ENCODE measurements at places on chromosomes 6 and 20.

GRCh38 chr6:3635482-3635881 is 116.0 kb downstream of the PXDC1 start:
- no peak for DNase-seq

DNA sequence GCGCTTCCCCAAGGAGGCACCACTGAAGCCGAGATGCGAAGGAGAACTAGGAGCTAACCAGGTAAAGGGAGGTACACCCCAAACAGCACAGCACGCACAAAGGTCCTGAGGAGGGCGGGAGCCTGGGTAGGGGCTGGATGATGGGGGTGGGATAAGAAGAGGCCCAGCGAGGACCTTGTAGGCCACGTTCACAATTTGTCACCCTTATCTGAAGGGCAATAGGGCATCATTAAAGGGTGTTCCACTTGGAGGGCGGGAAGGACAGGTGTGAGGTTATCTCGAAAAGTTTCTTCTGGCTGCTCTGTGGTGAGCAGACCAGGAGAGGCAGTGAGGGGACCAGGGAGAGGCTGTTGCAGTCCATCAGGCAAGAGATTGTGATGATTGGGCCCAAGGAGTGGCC is 25.6 kb downstream of the POFUT1 start:
- DNase-seq = no peak

DNA sequence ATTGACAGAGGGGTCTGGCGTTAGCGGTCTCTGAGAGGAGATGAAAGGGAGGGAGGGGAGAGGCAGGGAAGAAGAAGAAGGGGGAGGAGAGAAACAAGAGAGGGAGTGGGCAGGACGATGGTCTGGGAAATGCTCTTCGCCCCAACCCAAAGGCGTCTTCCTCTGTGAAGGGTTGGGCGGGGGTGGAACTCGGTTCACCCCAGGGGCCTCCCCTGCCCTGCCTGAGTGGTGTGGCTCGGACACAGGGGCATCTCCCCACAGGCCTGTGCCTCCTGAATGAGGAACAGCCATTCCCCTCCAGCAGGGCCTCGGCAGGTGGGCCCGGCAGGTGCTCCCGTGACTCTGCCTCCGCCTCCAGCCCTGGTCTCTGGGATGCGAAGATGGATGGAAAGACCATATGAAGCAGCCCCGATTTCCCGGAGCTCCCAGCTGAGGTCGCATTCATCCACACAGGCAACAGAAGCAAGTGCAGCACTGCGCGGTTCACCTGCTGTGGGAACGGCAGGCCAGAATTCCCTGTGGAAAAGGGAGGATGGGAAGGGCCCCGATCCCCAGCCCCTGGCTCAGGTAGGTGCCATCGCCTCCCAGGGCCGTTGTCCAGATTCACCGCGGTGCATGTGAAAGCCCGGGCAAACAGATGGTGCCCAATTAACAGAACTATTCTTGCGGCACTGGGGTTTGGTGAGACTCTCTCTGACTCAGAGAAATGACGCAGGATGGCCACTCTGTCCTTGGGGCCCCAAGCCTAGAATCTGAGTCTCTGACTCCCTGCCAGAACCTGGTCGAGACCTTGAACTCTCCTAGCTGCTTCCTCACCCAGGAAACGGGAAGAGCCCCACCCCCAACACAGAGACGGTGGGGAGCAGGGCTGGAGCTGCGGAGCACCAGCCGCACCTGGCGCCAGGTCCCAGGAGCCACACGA is 29.4 kb upstream of the RPS6KA2 start:
- no peak for DNase-seq

DNA sequence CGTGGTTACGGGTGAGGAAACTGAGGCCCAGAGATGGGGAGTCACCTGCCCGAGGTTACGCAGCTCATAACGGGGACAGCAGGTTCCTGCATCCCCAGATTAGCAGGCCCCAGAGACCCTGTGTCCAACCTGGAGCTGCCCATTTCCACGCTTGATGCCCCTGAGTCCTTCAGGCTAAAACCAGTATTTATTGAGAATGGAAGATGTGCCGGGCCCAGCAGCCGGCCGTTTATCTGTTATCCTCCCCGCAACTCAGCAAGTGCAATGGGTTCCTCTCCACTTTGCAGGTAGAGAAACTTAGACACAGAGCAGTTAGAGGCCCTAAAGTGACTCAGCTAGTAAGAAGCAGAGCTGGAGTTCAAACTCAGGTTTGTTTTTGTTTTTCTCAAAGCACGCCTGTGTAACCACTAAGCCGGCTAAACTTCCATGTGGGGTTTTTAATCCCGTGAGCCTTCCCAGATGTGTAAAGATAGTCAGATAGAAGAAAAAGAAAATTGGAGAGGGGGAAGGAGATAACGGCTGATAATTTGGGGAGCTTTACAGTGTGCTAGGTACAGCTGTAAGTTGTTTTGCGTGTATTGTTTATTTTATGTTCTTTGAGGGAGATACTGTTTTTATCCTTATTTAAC is 775 bp downstream of the PFDN4 start:
- DNase-seq = no peak

DNA sequence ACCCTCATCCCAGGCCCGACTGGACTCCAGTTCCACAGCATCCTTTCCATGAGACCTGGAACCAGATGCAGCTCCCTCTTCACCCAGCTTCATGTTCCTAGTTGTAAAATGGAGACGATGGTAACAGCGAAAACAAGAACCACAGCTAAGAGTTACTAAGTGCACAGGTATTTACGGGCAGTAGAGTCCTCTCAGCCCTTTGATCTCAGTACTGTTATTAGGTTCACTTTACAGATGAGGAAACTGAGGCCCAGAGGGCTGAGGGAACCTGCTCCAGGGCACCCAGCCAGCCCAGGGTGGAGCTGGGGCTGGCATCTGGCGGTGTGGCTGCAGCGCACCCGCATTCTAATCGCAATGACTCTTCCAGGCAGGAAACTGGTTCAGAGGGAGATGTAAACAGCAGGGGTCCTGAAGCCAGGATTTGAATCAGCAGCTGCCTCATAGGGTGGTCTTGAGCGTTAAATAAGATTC is 858 bp downstream of the BCAS1 start:
- DNase-seq = no peak

DNA sequence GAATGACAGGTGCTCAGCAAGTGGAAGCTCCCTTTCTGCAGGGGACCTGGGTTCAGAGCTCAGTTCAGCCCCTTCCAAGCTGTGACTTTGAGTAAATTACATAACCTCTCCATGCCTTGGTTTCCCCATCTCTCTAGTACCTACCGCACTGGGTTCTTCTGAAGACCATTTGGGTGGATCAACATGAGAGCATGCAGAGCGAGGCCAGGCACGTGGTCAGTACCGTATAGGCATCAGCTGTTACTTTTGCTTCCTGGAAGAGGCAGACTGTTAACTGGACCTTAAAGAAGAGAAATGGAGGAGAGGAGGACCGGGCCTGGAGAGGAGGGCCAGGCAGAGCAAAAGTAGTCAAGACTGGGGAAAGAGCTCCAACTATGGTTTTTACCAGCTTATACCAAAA is 1.7 kb upstream of the MYLK2 start:
- DNase-seq = no peak

DNA sequence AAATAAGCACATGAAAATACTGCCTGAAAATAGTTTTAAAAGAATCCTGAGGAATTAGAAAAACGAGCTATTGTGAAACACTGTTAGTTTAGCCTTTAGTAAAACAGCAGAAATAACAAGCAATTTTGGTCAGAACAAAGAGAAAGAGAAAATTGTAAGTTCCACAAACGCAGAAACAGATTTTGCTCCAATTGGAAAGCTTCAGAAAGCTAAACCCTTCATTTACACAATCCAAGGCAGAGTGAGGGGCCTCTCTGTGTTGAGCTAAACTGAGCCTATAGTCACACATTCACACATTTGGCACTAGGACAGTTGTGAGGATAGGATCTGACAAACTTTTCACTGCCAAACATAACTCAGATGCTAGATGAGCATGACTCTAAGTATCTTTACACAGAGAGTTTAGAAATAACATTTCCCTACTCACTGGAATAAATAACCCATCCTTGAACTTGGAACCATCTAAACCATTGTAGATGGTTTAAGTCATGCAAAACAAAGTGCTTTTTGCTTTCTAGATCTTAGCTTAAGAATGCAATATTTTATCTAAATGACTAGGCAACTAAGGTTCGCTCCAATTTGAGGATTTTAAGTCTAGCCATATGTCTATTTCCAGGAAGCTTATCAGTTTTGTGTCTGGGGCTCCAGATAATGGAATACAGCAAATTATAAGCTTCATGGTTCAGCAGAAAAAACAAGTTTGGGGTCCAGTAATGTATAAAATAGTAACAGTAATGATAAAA is 122.6 kb downstream of the SGK1 start:
- no peak for DNase-seq
